ENCODE measurements at places on chromosomes 1 and 21.

DNA sequence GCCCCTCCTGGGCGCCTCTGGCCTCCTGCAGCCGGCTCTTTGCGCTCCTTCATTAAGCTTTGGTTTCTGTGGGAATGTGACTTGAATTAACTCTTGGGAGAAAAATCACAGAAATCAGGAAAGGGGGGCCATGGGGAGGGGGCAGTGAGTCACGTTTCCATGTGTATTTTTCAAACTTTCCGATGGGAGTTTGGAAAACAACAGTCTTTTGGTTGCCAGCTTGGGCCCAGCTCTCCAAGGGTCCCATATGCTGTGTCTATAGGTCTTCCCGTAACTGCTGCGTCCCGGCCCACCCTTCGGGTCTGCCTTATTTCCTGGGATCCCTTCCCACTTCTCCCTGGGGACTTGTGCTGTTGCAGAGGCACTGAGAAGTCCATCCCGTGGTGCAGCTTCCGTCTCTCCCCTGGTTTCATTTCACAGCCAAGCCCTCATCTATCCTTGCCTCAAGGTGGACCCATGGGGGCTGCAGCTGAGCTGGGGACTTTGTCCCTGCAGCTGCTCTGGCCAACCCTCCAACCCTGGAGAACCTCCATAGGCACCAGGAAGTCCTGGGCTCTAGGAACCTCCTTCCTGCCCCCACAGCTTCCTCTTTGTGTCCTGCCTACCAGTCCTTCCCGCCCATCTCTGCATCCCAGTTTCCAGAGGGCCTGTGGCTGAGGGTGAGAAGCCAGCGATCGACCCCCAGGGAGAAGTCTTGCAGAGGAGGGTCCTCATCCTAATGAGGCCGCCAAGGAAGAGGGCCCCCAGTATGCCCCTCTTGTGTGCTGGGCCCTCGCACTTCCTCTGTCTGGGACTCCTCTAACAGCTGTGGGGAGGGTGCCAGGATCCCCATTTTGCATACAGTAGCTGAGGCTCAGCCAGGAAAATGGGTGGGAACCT, 11.6 kb upstream of the LMNA start:
- DNase-seq, result no peak

DNA sequence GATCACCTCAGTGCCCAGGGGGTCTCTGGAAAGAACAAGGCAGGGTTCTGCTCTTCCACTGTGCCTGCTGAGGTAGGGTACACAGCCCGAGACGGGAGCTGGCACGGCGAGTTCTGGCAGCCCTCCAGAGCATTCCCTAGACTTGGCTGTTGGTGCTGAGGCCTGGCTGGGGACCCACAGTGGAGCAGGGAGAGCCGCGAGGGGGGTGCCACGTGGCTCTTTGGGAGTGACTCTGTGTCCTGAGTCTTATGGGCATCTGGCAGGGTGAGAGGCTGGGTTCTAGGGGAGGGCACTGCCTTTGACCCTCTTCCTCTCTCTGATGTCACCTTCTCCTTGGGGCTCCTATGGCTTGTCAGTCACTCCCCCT, 336.4 kb downstream of the CAMTA1 start:
- no peak for DNase-seq

- DNase-seq, result no peak
These were observed 72.2 kb downstream of the USP1 start for GRCh38 chr1:62509028-62509427.

- DNase-seq, result no peak
These were observed 308.2 kb downstream of the DISC1 start for GRCh38 chr1:231934797-231935196.

DNA sequence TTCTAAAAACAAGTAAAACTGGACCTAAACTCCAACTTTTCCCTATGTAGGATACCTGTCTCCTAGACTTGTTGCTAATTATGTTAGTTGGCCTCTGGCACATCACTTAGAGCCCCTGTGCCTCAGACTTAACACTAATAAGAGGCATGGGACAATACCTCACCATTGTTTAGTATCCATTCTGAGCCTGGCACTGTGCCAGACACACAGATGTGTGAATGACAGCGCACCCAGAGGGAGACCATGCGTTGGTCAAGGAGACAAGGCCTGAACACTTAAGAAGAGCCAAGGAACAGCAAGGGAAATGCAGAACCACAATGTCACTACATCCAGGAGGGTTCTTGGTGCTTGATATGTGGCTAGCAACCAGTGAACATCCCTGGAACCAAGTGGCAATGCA, 189.1 kb downstream of the FGGY start:
- no peak for DNase-seq

DNA sequence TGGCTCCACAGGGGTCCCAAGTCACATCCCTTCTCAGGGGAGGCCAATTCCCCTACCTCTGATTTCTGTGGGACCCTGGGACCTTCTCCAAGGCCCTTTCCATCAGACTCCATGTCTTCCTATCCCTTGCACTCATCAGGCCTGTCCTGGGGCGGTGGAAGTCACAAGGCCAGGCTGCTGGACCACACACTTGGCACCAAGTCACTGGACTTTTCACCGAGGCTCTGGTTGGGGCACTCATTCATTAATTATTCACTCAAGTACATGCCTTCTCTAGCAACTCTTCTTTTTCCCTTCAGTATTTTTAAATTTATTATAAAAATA, 11.2 kb upstream of the FOXO6 start:
- no peak for DNase-seq

DNA sequence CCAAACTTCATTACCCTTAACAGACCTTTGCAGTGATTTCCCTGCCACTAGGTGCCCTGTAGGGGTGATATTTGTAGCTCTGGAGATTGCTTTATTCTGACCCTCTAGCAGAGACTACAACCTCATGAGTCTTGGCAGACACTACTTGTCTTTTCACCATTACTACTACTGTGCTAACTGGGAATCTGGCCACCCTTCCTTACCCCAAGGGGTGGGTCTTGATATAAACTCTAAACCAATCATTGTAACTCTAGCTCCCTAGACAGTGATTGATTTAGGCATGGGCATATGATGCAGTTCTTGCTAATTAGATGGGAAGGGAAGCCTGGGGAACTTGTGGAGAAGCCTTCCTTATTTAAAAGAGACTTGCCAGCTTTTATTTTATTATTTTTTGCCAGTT, 3.9 kb downstream of the KPNA6 start:
- DNase-seq, result no peak

- peak; percentile 59 for DNase-seq
These were observed 1.0 kb downstream of the BTG2 start for GRCh38 chr1:203306089-203306964.

DNA sequence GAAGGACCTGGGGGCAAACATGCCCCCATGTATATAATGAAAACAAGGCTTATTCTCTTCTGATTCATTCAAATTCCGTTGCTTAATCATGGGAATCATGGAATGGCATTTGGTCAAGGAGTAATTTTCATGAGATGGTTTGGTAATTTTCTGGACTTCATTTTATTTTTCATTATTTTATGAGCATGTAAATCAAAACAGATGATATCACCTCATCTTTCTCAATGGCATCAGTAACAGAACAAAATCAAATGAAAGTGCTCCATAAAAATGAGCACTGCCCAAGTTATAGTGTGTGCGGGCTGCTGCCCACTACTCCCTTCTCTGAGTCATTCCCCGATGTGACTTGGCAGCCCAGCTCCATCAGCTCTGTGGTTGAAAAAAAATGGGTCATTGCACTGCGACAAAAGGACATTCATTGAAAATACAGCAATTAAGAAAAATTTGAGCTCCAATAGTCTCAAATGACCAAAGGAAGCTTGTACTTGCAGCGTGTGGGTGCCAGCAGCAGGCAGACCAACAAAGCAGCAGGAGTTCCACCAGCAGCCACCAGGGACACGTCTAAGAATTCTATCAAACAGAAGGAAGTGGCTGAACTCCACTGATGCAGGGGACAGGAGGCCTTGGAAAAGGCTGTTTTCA, 84.3 kb upstream of the VAV3 start:
- DNase-seq, result no peak

GRCh38 chr21:36134803-36135390, at the start of gene CBR3:
Gene CBR3 (plus strand): TSS chr21:36135079. CDS start chr21:36135193, 114 bp downstream.
- DNase-seq, result peak; percentile 50

GRCh38 chr1:154557939-154558719, at the start of gene UBE2Q1:
Gene UBE2Q1 (minus strand): TSS chr1:154558662. CDS start chr1:154558553, 109 bp downstream.
- peak; percentile 8 for DNase-seq

- DNase-seq, result no peak
These were observed 74.5 kb upstream of the GUCA2A start for GRCh38 chr1:42239041-42239440.

- DNase-seq, result no peak
These were observed 17.9 kb downstream of the IFNAR2 start for GRCh38 chr21:33247599-33247998.

GRCh38 chr1:218292515-218292914, 7.4 kb downstream of the RRP15 start:
- no peak for DNase-seq

DNA sequence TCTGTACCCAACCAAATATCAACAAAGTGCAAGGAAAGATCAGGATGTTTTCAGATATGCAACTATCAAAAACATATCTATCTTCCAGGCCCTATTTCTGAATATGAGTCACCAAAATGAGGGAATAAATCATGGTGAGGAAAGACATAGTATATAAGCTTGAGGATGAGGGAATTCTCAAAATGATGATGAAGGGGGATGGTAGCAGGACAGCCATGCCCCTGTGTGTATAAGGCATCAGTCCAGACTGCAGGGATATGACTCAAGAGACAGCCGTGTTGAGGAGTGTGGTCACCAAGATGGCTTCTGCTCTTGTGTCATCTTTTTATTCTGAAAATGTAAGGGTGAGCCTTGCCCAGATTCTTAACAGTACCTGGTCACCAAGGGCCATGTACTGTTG, 4.4 kb upstream of the WDR64 start:
- no peak for DNase-seq

DNA sequence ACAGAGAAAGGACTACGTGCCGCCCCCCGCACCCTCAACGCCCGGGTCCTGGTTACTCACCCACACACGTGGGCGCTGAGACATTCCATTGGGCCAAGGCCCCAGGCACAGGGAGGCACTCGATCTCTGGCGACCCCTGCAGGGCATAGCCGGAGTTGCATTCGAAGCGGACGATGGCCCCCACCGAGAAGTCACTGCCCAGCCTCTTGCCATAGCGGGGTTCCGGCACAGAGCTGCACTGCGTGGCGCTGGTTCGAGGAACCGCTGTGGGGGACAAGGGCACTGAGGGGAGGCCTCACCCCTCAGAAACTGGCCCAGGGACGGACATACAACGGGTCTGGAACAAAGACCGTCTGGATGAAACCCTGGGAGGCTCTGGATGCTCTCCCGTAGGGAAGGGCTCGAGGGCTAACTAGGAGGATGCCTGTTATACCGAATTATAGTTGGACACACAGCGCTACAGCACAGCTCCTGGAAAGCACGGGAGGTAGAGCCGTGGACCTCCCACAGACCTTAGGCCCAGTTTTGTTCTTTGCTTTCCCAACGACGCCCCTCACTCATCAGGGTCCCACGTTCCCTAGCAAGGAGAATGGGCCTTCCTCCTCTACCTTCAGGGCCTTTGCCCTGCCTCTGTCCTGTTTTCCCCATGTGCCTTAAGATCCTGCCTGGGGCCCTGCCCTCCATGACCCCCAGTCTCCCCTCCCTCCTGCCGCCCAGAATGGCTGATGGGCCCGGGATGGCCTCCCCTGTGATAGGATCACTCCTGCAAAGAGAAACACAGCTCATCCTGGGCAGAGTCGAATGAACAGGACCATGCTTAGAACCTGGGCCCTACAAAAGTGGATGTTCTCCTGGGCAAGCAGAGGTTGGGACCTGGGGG, 152.8 kb downstream of the ZSCAN20 start:
- DNase-seq, result no peak

- DNase-seq, result no peak
These were observed 21.2 kb downstream of the CYP4B1 start for GRCh38 chr1:46820076-46820475.

DNA sequence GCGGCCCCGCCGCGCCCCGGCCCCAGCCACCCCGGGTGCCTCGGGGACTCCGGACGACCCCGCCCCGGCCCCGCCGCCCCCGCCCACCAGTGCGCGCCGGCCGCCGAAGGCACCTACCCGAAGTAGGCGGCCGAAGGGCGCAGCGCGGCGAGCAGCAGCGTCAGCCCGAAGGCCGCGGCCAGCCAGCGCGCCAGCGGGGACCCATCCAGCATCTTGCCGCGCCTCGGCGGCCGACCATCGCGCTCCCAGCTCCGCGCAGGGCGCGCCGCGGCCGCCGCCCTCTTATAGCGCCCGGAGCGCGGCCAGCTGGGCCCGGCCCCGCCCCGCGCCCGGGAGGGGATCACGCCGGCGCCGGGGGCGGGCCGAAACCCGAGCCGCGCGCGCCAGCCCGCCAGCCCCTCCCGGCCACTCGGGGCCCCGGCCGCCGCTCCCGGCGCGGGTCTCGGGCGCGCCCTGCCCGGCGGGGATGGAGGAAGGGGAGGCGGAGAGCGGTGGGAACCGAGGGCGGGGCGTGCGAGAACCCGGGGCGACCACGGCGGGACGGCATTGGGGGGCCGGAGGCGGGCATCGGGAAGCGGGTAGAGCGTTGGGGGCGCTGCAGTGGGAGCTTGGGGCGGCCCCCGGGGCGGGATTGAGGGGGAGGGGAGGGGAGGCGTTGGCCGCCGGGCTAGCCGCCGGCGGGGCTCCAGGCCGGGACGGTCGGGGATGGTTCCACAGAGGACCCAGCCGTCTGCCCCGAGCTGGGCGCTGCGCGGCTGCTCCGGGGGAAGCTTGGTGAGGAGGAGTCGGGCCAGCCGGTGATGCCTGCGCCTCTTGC, at the start of gene WNT9A:
TSS of gene WNT9A (minus strand) at position 257 of the 817 bp plus-strand sequence. CDS start at position 212, 45 bp downstream.
- DNase-seq, result no peak

GRCh38 chr21:45997205-45997494, 15.6 kb downstream of the COL6A1 start:
- no peak for DNase-seq

DNA sequence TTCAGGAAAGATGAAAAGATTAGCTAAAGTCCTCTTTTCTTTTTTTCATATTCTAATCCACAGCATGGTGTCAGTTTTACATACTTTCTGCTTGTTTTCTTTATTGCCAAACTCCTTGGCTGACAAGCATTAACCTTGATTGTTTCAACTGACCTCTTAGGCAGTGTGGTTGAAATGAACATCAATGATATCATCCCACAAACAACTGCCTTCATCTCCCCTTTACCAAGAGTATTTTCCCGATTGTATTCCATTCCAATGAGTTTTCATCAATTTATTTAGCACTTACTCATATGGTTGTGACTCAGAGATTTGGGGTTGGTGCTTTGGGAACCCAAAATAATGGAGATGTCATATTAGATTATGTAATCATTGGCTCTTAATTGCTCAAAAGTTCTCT, 71.8 kb downstream of the SPAG17 start:
- DNase-seq, result no peak

GRCh38 chr1:224170343-224170742, 12.7 kb upstream of the DEGS1 start:
- DNase-seq, result no peak

- no peak for DNase-seq
These were observed 32.6 kb downstream of the UBE4B start for GRCh38 chr1:10065344-10065685.

- DNase-seq, result no peak
These were observed 83.2 kb upstream of the PBX1 start for GRCh38 chr1:164475834-164476233.

All from CD4-positive, alpha-beta T cell treated with Interleukin-2 at 100 ng/mL for 4 hours (primary cell).